Iris pigment epithelial cell (primary cell): ENCODE measurements at places on chromosomes 12 and 14.
A peak's percentile ranks its signal among the peaks of the same experiment; 100 is the strongest.

DNA sequence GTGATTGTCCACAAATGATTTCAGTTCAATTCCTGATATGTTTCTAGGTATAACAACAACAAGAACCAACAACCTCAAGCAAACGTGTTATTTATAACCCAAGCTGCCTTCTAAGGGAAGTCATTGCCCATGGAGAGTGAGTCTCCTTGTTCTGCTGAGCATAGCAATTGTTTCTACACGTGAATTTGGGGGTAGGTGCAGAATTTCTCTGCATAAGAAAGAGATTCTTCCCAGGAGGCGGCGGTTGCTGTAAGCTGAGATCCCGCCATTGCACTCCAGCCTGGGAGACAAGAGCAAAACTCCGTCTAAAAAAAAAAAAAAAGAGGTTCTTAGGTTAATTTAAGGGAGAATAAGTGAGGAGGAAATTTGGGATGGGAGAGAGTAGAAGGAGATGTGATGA lies 226.5 kb upstream of the PELI2 start:
- DNase-seq: no peak

DNA sequence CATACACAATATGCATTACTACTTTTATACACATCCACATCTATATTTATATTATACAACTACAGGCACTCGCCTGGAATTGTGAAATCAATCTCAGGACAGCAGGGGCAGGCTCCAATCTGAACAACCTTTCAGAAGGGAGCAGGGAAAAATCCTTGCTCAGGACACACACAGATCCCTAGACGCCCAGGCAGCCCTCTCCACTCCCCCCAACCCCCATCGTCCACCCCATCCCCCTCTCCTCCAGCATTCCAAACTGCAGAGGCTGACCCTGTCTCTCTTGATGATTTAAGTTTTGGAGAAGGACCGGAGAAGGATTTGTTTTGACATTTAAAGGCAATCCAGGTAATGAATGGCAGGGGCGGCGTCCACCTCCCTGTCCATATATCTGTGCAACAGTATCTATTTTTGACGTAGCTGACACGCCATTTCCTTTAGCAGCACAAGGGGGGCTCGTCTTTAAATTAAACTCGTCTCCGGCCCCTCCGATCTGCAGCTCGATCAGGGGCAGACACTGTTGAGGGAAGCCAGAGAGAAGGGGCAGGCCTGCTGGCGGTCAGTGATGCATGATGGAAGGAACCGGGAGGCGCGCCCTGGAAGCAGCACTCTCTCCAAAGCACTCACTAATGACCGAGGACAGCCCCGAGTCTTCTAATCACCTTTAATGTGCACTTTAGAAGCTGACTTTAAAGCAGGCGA lies 95.0 kb upstream of the TBX5 start:
- no peak for DNase-seq

DNA sequence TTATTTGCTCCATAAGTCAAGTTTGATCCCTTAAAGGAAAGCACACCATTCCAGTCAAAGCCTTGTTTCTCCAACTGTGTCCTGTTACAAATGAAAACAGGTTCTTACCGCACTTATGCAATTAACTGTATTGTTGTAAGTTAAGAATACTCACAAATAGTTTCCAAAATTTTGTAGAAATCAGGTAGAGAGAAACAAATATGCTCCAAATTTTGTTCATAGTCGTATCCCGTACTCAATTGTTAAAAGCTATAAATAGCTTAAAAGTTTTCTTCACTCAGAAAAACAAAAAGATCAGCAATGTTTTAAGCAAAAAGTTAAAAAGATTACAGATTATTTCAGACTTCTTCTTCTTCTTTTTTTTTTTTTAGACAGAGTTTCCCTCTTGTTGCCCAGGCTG lies 4.0 kb upstream of the AACS start:
- DNase-seq: no peak

GRCh38 chr12:74317078-74317601 lies 220.5 kb upstream of the ATXN7L3B start:
- DNase-seq: peak; percentile 63

DNA sequence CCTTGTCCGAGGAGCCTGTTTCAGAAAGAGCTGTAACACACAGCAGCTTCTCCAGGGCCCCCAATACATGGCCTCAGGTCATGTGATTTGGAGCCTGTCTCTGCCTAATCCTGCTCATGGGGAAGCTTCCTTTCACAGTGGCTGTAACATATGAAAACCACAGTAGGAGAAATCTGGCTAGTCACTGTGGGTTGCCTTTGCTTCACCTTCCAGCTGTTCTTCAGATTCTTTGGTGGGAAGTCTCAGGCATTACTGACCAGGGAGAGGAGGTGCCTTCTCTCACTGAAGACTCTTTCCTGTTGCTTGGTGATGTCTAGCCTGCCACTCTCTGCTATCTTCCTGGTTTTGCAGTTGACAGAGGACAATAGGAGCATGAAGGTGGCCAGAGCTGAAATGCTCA lies 350.6 kb downstream of the DPF3 start:
- peak; percentile 22 for DNase-seq

GRCh38 chr12:64064706-64065105 lies 157.4 kb downstream of the KICS2 start:
- DNase-seq: no peak

DNA sequence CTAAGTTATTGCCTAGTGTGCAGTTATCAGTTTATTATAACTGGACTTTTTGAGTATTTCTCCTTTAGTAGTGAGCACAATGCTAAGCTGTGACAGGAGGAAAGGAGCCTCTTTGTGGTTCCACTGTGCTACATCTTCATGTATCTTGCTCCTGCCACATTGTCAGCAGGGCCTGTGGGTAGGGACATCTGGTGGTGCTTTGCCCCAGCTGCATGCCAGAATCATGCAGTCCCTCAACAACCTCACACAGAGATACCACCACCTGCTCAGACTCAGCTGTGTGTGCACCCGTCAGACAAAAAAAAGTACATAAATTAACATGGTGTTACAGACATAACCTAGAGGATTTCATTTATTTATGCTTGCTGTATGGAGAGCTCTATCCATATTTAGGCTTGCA lies 51.1 kb downstream of the MIS18BP1 start:
- peak; percentile 36 for DNase-seq

DNA sequence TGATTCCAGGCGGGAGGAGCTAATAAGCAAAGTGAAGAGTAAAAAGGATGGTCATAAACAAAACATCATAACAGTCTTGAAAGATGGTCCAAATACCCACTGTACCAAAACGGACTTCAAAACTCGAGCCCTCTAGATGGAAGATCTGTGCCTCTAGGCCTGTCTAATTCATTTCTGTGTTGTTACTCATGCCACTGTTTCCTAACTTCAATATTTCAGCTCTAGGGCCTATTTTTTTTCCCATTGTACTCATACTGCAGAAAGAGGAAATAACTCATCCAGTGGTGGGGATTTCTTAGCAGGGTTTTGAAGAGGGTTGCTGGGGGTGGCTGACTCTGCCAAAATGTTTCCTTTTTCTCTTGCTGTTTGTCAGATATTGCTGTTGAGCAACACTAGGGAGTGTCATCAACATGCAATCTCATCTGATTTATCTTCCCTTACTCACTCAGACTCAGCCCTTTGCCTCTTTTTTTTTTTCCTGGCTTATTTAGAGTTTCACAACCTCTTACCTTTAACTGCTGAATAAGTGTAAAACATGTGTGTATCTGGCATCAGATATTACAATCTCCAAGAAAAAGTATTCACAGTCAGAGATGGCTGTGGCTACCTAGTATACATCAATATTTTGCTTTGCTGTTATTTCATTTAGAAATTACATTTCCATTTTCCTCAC lies 189.6 kb downstream of the DUSP6 start:
- peak; percentile 100 for DNase-seq

DNA sequence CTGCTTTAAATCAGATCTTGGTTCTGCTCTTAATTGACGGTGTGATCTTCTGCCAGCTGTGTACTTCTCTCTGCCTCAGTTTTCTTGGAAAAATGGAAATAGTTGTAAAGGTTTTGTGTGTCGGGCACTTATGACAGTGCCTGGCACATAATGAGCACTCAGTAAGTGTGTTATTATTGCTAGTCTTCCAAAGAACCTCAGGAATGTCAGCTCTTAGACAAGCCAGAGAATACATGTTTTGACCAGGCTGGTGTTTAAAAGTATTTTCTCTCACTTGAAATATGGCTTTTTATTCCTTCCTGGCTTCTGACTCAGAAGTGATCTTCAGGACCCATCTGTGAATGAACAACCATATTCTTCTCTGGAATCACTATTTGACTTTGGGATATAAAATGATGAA lies 304.1 kb downstream of the SNAPC1 start:
- no peak for DNase-seq

DNA sequence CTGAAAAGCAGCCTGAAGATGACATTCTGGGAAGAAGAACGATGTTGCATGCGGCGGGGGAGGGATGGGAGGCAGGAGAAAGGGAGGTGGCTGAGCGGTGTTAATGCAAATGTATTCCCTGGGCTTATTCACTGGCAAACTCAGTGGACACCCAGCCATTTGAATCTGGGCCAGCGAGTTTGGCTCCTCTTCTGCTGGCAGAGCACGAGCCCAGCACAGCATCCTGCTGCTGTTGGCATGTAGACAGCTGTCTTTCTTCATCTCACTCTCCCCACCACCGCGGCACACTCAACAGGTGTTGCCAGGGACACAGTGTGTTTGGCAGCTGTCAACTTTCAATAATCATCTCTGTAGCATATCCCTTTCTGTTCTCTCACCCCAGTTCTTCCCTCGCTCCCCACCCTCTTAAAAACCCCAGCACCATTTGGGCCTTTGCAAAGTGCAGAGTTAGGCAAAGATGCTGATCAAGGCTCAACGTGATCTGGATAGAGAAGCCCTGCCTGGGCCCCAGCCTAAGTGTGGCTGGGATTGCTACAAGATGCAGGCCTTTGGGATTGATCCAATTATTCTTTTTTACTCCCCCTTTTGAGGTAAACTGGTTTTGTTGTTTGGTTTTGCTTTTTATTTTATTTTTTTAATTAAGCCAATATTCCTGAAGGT lies 131.9 kb downstream of the EXOC5 start:
- no peak for DNase-seq

- peak; percentile 36 for DNase-seq
Measured at GRCh38 chr14:95395098-95395737, 75.5 kb upstream of the CLMN start.

DNA sequence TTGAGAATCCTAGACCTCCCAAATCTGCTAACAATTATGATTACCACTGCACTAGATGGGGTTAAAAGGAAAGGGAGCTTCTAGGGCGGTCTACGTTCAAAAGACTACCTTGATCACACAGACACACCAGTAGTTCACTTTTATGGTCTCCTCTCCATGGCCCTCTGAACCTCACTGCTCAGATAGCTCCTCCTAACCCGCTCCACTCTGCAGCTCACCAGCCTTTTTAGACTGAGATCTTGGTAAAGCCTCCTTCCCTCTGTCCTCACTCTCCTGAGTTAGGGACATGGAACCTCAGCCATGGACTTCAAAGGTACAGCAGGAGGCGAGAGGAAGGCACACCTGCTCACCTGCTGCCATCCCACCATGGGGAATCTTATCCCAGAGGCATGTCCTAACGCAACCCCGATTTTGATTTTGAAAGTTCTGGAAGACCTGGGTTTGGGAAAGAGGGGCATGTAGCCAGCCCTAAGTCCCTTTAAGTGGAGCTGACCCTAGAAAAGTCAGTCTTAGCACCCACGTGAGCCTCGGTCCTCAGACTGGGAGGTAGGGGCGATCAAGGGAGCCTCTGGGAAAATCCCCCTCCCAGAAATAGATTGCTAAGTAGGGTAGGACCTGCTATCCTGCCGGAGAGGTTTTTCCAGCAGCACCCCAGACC lies 1.3 kb downstream of the ZNF219 start:
- DNase-seq: no peak

- DNase-seq: no peak
Measured at GRCh38 chr12:93154096-93154728, 223.5 kb upstream of the NUDT4 start.

DNA sequence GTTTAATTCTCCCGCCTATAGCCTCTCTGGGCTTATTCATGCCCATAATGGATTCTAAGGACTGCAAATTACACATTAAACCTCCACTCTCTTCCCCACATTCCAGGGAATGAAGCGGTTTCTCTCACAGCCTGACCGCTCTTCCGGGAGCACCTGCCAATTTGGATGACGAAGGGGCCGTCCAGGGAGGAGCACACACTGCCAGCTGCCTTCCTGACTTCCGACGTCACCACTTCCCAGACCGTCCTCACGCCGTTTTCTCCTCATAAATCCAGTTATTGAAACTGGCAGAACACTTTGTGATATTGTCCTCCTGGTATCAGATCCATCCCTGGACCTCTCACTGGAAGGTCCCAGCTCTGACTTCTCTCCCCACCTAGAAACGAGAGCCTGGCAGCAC lies 87.6 kb downstream of the GCH1 start:
- DNase-seq: no peak

- peak; percentile 76 for DNase-seq
Measured at GRCh38 chr12:28780096-28780495, 369.0 kb upstream of the FAR2 start.

GRCh38 chr12:87280356-87280755 lies 748.8 kb downstream of the C12orf50 start:
- no peak for DNase-seq
